CD4-positive, alpha-beta T cell treated with Interferon alpha-2 for 1 hour (primary cell): ENCODE measurements at places on chromosomes 6 and 20.

DNA sequence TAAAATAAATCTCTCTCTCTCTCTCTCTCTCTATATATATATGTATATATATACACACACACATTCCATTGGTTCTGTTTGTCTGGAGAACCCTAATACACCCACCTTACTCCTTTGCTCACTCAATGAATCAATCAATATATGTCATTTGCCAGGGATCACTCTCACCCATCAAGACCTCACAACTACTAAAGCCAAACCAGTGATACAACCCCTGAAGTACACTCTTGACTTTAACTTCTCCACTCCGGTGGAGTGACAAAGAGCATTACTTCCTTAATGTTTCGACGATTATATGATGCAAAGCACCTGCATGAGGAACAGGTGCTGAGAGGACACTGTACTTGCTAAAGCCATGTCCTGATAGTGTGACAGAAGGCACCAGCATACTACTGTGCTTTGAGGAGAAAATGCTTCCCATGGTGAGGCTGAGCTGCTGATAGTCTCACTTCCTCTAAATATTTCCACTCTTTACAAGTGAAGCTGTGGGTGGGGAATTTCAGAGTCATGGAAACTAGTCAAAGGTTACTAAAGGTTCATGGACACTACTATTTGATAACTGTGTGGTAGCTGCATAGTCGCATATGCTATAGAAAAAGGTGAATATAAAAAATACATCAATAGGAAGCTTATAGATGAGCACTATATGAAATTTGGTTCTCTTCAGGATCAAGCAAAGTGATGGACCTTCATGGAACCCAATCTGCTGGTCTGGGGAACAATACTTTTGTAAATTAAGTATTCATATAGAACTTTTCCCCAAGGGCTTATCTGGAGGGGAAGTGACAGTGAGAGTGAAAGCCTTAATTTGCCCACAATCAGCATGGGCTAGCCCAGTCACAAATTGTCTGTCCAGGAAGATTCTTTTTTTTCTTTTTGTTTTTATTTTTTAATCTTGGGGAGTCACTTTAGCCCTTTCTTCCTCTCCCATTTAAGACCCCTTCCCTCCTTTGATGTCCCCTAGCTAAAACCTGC is 141.9 kb upstream of the NEDD9 start:
- DNase-seq = peak; percentile 47

DNA sequence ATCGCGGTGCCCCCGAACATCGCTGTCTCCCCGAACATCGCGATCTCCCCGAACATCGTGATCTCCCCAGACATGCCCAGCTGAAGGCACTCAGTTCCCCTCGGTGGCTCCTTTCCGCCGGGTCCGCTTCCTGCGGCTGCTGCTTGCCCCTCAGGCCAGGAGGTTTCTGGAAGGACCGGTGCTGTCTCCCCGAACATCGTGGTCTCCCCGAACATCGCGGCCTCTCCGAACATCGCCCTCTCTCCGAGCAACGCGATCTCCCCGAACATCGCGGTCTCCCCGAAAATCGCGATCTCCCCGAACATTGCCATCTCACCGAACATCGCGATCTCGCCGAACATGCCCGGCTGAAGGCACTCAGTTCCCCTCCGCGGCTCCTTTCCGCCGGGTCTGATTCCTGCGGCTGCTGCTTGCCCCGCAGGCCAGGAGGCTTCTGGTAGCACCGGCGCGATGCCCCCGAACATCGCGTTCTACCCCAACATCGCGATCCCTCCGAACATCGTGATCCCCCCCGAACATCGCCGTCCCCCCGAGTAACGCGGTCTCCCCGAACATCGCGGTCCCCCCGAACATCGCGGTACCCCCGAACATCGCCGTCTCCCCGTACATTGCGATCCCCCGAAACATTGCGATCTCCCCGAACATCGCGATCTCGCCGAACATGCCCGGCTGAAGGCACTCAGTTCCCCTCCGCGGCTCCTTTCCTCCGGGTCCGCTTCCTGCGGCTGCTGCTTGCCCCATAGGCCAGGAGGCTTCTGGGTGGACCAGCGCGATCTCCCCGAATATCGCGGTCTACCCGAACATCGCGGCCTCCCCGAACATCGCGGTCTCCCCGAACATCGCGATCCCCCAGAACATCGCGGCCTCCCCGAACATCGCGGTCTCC is 808 bp downstream of the ULBP1 start:
- peak; percentile 36 for DNase-seq

- DNase-seq = no peak
Measured at GRCh38 chr6:117200067-117200466, 65.3 kb upstream of the VGLL2 start.

GRCh38 chr6:19587238-19587942 is 249.8 kb upstream of the ID4 start:
- no peak for DNase-seq

- no peak for DNase-seq
Measured at GRCh38 chr6:41122373-41122772, 31.8 kb downstream of the TREML1 start.

DNA sequence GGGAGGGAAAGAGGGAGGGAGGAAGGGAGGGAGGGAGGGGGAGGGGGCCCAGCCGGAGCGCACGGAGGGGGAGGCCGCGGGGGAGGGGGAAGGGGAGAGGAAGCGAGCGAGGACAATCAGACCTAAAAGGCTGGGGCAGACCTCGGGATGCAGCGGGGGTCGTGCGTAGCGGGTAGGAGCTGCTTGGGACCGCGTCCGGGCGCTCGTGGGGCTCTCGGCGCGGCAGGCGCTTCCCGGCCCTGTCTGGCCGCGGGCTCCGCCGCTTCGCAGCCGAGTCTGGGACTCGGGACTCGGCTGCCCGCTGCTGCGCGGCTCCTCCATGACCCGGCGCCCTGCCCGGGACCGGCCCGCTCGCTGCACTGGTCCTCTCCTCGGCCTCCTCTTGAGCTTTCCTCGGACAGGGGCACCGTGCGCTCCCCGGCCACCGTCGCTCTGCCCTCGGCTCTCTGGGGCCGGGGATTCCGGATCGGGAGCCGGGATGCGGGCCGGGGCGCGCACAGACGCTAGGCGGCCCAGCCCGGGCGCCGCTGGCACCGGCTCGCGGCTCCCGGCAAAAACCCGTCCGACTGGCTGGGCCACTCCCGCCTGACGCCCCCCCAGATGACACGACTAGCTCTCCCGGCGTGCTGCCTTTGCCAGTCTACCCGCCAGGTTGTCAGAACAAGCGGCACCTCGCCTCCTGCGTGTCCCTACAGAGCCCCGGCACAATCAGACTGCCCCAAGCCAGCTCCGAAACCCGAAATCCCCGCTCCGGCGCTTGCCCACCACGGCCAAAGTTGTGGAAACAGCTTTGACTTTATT is 2.2 kb downstream of the TFAP2A start:
- no peak for DNase-seq

DNA sequence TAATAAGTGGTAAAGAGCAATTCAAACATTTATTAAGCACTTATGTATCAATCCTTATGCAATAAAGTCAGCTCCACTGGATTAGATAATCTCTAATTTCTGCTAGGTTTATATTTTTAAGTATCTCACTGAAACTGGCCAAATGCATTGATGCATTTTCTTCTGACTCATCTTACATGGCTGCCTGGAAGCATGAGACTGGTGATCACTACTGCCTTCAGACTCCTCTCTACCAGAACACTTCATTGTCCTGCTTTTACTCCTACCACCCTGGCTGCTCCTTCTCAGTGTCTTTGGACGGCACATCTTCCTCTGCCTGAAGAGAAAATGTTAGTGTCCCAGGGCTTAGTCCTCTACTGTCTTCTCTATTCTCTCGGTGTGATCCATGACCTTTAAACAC is 7.4 kb downstream of the CEP85L start:
- no peak for DNase-seq

DNA sequence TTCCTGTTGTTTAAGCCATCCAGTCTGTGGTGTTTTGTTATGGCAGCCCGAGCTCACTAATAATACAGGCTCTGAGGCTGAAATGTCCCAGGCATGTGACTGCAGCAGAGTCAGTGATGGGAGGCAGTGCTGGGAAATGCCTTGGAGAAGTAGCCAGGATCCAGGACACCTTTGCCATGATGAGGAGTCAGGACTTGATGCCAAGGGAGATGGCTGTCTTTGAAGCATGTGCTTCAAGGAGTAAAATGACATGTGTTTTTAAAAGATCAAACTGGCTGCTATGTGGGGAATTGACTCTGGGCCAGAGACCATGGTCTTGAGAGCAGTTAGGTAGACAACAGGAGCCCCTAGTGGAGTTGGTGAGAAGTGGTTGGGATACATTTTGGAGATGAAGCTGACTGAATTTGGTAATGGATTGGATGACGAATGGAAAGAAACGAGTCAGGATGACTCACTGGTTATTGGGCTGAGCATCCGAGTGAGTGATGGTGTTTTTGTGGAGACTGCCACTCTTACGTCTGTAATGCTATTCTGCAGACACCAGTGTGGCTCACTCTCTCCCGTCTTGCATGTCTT is 322.2 kb downstream of the PLCB1 start:
- DNase-seq = peak; percentile 40

- no peak for DNase-seq
Measured at GRCh38 chr20:43755851-43756250, 29.0 kb upstream of the GTSF1L start.

- DNase-seq = no peak
Measured at GRCh38 chr6:1850121-1850839, 240.6 kb downstream of the FOXC1 start.

- DNase-seq = no peak
Measured at GRCh38 chr6:138555421-138555988, 56.2 kb upstream of the NHSL1 start.

DNA sequence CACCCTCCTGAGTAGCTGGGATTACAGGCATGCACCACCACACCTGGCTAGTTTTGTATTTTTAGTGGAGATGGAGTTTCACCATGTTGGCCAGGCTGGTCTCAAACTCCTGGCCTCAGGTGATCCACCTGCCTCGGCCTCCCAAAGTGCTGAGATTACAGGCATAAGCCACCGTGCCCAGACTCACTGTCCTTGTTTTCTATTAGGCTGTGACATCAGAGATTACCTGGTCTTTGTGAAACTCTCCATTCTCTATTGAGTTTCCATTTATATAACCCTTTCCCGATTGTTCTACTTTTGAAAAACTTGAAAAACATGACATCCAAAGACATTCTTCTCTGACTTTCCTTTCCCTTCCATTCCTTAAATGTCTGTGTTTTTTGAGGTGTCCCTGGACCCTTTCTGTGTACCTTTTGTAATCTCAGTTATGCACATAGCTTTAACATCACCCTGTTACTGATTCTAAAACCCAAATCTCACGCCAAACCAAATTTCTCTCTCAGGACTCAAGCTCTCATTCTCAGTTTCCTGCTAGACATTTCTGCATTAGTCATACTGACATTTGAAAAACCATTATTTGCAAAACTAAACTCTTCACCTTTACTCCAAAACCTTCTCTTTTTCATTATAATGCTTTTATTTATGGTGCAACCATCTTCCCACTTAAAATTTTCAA is 137.0 kb downstream of the KHDC1L start:
- DNase-seq = no peak
